ENCODE measurements at places on chromosomes 1 and 21.

- no peak for DNase-seq
Observed at GRCh38 chr1:2939041-2939552, 82.2 kb upstream of the ACTRT2 start.

DNA sequence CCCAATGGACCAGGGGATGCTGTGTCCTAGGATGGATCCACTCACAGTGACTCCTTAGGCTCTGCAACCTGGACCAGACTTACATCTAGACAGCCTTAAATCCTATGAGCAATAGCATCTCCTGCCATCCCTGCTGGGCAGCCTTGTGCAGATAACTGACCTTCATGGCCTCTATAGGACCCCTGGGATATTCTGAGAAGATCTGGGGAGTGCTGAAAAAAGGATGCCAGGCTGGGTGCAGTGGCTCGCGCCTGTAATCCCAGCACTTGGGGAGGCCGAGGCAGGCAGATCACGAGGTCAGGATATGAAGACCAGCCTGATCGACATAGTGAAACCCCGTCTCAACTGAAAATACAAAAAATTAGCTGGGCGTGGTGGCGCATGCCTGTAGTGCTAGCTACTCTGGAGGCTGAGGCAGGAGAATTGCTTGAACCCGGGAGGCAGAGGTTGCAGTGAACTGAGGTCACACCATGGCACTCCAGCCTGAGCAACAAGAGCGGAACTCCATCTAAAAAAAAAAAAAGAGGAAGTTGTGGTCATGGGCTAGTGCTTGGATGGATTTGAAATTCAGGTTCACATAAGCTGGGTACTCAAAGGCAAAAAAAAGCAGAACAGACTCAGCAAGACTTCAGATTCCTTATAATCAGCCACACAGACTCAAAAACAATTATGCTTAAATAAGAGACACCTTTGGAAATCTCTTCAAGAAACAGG is 10.9 kb upstream of the SH2D1B start:
- no peak for DNase-seq

DNA sequence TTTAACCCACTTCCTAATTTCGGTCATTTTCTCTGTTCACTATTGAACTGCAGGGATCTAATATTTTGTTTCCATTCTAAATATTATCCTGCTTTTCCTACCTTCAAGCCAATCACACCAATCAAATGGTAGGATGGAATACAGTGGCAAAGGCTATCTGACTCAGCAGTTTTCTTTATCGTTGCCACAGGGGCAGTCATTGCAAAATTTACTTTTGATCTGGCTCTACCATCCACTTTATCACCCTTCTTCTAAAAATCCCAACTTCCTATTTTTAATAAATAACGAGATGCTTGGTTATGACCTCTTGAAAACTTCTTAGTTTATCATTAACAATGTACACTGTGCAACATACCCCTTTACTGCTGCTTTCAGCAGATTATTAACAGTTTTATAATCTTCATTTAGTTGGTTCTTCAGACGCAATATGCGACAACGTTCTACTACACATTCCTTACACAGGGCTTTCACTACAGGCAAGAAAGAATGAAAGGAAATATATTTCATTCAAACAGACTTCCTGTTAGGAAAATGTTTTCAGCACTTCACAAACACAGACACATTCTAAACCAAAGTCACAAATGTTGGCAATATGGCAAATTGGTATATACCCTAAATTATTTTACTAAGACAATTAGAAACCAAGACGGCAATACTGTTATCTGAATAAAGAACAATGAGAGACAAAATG is 52.3 kb upstream of the RAP1GAP start:
- DNase-seq: no peak

DNA sequence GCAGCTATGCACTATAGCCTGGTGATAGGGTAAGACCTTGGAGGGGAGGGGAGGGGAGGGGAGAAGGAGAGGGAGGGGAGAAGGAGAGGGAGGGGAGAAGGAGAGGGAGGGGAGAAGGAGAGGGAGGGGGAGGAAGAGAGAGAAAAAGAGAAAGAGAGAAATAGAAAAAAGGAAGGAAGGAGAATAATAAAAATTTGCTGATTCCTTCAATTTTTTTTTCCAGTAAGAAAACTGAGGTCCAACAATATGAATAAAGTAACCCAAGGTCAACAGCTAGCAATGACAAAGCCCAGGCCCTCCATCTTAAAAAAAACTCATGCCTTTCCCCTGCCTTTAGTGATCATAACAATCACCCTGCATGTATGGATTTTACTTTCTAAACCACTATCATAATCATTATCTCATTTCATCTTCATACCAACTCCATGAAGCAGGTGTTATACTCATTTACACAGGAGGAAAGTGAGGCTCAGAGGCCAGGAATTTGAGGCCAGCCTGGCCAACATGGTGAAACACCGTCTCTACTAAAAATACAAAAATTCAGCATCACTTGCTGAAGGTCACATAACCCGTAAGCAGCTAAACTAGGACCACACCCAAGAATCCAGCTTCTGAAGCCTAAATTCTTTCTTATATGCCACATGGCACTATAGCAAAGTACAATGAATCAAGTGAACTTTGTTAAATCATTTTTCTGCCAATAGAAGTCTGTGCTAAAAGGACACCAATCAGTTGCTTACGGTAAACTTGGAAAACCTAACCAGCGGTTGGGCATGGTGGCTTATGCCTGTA is 23.4 kb upstream of the BRDT start:
- no peak for DNase-seq

GRCh38 chr1:24921938-24922662 is 8.0 kb downstream of the RUNX3 start:
- DNase-seq: peak; percentile 51

GRCh38 chr1:230632273-230632873 is 9.9 kb upstream of the COG2 start:
- DNase-seq: peak; percentile 23

DNA sequence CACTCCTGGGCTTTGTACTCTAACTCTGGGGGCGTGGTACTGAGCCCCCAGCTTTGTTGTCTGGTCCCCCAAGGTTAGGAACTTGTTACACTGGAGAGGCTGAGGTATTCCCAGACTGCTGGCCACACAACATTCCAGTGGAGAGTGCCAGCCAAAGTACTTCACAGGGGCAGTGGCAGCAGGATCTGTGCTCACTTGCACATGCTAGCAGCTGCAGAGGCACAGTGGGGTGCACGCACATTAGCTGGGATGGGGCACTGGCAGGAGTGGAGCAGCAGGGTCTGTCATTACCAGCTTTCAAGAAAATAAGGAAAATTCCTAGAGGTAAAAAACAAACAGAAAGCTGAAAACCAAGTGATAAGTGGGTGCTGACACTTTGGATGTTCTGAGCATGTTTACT is 31.0 kb downstream of the ZNF691 start:
- DNase-seq: no peak

- DNase-seq: no peak
Observed at GRCh38 chr1:45275054-45275453, 51.6 kb upstream of the HPDL start.

DNA sequence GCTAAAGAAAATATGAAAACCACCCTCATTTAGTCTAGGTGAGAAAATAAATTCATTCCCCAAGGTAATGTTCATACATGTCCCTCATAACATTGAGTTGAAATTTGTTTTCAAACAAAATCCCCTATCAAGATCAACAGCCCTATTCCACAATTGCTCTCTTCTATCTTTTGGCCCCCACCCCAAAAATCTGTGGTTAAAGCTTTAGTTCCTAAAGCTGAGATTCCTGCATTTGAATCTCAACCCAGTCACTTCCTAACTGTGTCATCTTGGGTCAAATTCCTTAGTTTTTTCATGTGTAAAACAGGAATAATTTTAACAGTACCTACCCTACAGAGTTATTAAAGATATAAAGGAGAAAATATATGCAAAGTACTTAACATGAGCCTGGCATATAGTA is 22.0 kb downstream of the KIAA0319L start:
- DNase-seq: no peak

DNA sequence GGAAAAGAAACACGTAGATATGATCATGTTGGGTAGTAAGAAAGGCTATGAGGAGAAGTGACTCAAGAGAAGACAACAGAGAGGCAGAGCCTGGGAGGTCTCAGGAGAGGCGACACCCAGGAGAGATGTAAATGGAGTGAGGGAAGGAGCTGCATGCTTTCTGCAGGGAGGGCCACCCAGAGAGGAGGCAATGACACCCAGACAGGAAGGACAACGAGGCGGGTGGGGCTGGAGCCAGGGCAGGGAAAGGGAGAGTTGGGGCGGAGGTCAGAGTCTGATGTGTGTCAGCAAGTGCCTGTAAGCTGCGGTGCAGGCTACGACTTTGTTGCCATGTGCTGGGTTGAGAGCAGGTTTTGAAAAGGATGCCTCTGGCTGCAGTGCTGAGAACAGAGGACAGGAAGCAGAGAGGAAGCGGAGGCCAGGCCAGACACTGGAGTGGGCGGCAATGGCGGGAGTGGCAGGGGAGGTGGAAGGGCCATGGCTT is 31.3 kb downstream of the SLC1A7 start:
- DNase-seq: peak; percentile 27

- DNase-seq: no peak
Observed at GRCh38 chr1:47751193-47751592, 246.0 kb downstream of the TRABD2B start.

DNA sequence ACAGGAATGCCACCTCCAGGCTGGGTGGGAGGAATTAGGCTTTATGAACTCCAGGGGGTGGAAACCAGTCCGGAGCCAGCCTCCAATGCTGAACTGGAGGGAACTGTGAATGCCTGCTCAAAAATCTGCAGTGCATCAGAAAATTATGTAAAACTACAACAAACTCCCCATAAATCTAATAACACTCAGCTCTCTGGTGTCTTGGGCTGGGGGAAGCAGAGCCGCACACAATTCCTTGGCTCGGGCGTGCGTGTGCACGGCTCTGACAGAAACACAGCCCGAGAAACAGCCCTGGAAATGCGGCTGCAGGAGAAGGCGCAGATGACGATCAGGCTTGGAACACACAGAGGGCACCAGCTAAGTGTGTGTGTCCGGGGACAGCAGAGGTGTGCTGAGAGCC is 127.6 kb upstream of the VAMP3 start:
- DNase-seq: no peak

GRCh38 chr1:43452789-43453441 is 816 bp downstream of the HYI start:
- DNase-seq: no peak

DNA sequence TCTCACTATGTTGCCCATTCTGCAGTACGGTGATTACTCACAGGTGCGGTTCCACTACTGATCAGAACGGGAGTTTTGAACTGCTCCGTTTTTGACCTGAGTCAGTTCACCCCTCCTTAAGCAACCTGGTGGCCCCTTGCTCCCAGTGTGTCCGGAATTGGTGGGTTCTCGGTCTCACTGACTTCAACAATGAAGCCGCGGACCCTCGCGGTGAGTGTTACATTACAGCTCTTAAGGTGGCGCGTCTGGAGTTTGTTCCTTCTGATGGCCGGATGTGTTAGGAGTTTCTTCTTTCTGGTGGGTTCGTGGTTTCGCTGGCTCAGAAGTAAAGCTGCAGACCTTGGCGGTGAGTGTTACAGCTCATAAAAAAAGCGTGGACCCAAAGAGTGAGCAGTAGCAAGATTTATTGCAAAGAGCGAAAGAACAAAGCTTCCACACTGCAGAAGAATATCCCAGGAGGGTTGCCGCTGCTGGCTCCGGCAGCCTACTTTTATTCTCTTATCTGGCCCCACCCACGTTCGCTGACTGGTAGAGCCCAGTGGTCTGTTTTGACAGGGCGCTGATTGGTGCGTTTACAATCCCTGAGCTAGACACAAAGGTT is 17.6 kb upstream of the PARP1 start:
- peak; percentile 57 for DNase-seq

DNA sequence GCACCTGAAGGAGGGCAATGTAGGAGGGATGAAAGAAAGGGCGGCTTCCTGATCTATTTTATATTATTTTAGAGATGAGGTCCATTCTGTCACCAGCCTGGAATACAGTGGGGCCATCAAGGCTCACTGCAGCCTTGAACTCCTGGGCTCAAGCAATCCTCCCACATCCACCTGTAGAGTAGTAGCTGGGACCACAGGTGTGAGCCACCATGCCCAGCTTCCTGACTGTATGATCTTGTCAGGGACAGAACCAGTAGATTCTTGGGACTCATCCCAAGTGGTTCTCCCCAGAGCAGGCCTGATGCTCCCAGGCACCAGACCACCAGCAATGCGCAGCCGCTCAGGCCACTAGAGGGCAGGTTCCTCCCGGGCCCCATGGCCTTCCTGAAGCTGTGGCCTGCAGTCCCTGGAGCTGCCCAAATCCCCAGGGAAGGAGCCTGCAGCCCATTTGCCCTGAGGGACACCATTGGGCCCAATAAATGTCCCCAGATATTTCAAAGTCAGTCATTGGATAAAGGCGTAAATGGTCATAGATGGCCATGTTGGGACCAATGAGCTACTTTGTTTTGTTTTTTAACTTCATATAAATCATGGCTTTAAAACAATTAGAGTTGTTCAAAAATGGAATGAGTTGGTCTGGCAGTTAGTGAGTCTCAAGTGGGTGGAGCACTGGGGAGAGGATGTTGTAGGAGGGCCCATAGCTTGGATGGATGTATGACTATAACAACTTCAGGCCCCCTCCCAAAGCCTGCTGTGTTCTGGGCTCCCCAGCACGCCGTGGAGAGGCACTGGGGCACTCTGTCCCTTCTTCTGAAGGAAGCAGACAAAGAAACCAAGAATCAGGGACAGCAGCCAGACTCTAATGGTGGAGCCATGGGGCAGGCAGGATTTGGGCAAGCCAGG is 44.7 kb upstream of the GOLT1A start:
- peak; percentile 59 for DNase-seq

DNA sequence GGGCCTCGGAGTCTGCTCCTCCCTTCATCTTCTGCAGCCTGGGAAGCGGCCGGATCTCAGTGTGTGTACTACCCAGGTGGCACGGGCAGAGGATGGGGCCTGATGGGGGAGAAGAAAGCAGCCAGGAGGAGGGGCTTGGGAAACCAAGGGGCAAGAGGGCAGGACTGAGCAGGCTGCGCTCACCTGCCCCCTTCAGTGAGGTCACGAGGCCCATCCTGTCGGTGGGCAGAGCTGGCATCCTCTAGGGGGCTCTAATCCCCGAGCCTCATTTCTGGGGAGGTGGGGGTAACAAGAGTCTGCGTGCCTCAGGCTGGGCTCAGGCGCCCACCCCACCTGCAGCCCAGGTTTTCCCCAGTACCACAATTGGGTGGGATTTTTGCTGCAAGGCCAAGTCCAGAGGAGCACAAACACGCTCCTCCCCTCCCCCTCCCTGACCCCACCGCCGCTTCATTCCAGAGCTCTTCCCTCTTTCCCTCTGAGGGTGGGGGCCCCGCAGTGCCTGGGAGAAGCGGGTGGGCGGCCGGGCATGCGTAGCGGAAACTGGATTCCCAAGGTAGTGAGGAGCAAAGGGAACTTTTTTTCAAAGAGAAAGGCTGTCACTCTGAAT is 1.8 kb upstream of the WNT3A start:
- peak; percentile 6 for DNase-seq

- peak; percentile 23 for DNase-seq
Observed at GRCh38 chr1:225655509-225656258, 2.8 kb upstream of the ENAH start.

DNA sequence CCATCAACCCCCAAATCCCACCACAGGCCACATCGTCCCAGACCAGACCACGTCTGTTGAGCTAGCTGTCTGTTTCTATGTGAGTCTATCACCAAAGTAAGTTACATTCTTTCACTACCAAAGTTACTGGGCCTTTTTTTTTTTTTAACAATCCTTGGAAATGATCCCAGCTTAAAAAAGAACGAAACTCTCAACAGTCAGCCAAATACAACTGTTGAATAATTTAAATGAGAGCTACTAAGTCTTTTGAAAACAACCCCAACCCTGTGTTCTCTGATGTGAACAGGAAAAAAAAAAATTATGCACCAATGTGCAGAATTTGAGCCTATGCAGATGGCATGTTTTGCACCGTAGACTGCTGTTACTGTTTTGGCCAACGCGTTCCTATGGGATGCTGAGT is 134.0 kb upstream of the ETS2 start:
- no peak for DNase-seq

- DNase-seq: peak; percentile 57
Observed at GRCh38 chr1:47444562-47445465, 7.0 kb downstream of the FOXD2 start.
